ENCODE measurements at places on chromosomes 3 and 15.

DNA sequence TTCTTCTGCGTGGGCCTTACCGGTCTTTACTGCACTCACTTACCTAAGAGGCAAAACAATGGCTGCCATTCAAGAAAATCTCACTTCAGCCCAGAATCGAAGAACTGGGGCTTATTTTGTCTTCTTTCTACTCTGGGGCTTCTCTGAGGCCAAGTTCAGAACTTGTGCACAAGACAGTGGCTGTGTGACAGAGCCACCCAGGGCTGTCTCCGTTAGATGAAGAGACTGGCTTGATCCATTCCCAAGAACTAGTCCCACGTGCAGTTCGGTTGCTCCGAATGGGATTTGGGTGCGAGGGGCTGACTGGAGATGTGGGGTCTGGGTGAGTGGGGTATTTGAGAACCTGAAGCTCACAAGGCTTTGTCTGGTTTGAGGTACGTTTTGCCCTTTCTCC, 795 bp upstream of the TCF12 start:
- no peak for DNase-seq

GRCh38 chr3:76011121-76011520, 225.8 kb upstream of the ZNF717 start:
- DNase-seq: no peak

DNA sequence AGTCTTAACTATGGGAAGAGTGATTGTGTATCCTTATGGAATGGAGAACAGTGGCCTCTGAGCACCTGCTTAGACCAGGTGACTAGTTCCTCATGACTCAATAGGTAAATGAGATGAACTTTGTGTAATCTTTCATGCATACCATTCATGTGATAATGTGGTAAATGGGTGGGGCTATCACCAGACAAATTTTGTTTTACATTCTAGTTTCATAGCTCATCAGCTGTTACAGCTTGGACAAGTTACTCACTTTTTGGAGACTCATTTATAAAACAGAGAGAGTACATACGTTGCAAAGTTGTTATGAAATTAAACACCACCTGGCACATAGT, 103.7 kb upstream of the TGFBR2 start:
- DNase-seq: no peak

DNA sequence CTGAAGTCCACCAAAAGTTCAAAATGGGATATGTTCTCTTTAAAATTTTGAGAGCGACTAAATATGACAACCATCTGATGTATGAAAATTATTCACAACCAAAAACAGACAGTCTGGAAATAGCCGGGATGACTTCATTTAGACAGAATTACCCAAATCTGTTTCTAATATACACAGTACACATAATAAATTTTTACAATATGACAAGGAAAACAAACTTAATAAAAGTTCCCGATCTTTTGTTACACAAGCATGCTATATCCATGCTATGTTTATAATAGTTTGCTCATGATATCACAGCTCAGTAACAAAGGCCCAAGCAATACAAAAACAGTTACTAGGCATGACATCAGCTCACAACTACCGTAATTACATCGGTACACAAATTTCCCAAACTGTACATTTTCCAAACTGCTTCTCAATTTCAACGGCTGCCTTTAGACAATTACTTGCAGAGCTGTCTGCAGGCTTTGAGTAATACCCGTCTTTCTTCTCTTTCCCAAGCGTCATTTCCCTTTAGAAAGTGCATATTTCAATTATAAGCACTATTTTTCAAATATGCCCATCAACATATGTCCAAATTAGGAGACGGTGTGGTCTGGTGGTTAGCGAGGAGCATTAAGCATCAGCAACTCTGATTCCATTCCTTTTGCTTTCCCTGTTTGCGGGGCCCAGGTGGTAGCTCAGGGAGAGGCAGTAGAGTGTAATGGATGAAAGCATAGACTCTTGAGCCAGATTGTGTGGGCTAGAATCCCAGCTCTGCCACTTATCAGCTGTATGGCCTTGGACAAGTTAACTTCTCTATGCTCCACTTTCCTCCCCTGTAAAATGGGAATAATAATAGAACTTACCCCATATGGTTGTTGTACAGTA, 481.2 kb downstream of the FOXP1 start:
- no peak for DNase-seq

GRCh38 chr15:29911705-29912104, 89.4 kb upstream of the TJP1 start:
- no peak for DNase-seq

DNA sequence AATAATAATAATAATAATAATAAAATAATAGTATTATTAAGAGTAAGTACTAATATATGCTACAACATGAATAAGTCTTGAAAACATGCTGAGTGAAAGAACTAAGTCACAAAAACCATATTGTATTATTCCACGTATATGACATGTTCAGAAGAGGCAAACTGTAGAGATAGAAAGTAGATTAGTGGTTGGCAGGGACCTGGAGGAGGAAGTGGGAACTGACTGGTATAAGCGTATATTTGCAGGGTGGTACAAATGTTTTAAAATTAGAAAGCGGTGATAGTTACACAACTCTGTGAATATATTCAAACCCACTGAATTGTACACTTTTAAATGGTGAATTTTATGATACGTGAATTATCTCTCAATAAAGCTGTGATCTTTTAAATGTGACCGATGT, 32.8 kb downstream of the LRRK1 start:
- no peak for DNase-seq

DNA sequence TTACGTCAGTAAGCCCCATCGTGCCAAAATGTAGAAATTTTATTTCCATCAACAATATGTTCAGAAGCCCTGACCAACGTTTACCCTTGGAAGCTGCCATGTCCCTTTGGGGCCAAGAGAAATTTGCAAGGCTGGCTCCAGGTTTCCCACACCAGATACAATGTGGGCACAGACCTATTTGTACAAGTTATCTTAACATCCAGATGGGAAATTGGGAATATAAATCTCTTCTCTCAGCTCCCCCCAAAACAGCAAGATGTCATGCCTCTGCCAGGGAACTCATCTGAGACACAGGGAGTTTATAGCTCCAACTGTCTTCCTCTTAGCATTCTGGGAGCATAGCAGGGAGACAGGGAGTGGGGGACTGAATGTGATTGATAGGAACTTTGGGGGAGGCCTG, 9.3 kb upstream of the DPPA2 start:
- DNase-seq: no peak

GRCh38 chr3:99954914-99955644, 137.4 kb downstream of the CMSS1 start:
- no peak for DNase-seq

DNA sequence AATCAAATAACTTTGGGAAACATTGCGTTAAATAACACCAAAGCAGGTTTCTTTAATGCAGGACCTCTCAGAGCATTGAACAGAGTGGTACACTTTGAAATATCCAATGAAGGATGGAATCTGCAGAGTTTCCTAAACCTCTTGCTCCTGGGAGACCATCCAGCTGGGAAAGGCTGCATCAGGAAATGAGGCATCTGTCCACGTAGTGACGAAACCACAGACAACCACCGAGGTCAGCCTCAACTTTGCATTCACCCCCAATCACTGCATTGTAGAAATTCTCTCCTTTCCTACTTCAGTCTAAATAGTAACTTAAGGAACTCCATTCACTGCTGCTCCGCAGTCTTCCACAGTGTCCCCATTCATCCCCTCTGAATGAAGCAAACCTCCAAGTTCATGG, 41.5 kb upstream of the CDV3 start:
- no peak for DNase-seq

GRCh38 chr3:81554388-81554787, 207.1 kb downstream of the GBE1 start:
- DNase-seq: no peak

GRCh38 chr15:39976291-39977274, 42.7 kb downstream of the EIF2AK4 start:
- DNase-seq: peak; percentile 5

GRCh38 chr3:43104660-43105595, 951 bp downstream of the POMGNT2 start:
- DNase-seq: peak; percentile 5

Measured in activated T-helper 1 cell treated with anti-CD3 and anti-CD28 coated beads, Interleukin-2, amount 50 U/mL, for 16 hours (primary cell).